ENCODE measurements at places on chromosomes 4 and X.

- no peak for DNase-seq
These were observed 15.5 kb upstream of the HPGDS start for GRCh38 chr4:94358101-94358500.

DNA sequence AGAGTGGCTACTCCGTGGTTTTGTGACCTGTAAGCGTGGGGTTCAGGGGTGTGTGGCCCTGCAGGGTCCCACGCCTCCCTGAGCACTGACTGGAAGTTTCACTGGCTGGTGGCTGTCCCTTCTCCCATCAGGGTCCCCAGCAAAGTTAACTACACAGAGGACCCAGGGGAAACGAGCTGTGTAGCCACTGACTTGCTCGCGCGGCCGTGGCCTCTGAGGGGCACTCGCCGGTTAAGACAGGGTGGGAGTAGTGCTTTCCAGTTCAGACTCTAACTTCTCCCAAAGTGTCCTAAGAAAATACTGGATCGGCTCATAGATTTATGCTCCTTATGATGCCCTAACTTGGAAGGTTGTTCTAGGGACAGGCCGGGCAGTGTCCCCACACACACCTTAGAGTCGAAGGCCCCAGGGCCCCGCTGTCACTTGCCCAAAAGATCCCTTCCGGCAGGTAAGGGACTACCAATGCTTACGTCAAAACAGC lies 28.2 kb downstream of the NELFA start:
- DNase-seq: no peak

DNA sequence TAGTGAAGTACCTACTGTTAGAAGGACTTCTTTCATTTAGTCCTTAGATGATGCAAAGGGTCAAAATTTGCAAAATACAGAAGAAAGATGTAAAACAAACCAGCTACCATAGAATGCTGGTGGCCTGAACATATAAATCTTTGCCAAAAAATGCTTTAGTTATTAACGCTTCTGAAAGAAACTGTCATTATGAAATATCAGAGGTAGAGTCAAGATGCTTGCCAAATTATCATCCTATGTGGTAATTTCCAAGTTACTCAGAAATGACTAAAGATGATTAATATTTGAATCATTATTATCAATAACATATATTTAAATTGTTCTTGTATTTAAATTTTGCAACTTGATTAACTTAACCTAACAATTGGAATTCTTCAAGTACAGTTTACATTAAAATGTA lies 588.4 kb upstream of the FAM241A start:
- DNase-seq: no peak

GRCh38 chr4:10205223-10205622 lies 88.6 kb upstream of the WDR1 start:
- DNase-seq: no peak

GRCh38 chr4:154560419-154560801 lies 2.4 kb upstream of the FGB start:
- no peak for DNase-seq

GRCh38 chr4:87853108-87853507 lies 20.3 kb downstream of the MEPE start:
- DNase-seq: no peak

DNA sequence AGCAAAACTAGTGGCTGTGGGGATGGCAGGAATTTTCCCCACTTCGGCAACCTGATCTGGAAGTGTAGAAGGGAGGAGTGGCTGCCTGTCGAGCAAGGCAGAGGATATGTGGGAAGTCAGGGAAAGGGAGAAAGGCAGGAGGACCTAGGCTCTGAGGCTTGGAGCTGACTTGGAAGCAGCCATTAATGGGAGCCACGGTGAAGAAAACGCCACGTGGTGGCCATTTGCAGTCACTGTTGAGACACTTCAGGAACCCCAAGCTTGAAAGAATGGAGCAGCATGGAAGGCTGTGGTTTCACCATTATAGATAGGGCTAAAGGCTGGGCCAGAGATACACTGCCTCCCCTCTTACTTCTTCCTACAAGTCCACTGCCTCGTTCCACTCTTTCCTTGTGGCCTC lies 41.8 kb upstream of the MAML3 start:
- DNase-seq: no peak

GRCh38 chrX:50002067-50002714 lies 79.8 kb downstream of the CLCN5 start:
- no peak for DNase-seq

DNA sequence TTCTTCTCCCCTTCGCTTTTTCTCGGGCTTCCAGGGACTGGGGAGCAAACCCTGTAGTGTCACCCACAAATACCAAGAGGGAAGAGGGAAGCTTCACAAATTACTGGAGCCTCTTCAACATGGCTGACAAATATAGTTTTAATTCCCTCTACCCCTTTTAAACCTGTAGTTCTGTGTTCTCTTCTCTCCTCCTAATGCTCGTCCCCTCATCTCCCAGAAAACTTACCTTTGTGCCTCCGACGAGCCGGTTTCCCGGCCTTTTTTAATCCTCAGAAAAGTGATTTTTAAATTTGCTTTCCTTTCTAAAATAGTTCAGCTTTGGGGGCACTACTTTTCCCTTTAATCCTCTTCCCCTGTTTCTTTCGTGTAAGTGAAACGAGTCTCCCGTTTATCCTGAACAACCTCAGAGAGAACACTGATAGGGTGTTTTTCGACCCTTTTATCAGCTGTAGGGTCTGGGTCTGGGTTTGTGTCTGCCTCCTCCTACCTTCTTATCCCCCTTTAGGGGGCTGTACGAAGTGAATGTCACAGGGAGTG lies 408 bp downstream of the TET2 start:
- DNase-seq: no peak

- no peak for DNase-seq
These were observed 175.0 kb downstream of the TENM3 start for GRCh38 chr4:182418054-182418734.

DNA sequence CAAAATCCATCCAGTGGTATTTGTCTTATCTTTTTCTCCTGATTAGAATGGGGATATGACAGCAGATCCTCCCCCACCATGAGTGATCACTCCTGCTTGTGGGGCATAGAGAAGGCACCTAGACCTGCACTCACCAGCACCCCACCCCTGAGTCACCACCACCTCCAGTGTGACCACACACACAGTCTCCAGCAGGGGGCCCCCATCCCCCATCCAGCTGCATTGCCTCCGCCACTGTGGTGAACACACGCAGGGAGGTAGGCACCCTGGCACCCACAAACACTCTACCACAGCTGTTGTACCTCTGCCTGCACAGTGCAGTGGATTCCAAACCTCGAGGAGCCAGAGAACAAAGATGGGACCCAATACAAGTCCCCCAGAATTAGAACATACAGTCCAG lies 9.0 kb upstream of the MAGEA8 start:
- DNase-seq: peak; percentile 46

DNA sequence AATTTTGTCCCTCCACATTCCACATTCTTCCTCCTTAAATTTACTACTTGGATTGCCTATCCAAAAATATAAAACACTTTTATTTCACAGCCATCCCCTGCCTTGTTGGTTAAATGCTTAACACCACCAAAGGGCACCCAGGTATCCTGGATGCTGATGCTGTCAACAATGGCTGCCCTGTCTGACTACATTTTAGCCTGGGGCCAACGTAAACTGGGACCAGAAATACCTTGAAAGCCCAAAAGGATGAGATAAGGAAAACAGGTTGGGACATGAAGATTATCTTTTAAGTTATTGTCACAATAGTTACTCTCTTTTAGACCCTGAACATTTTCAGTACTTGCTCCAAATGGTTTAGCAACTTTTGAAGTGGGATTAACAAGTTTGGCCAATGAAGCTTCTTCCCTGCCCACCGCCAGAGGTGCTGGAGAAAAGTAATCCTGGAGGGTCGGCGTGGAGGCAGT lies 775 bp upstream of the YIPF6 start:
- DNase-seq: no peak

DNA sequence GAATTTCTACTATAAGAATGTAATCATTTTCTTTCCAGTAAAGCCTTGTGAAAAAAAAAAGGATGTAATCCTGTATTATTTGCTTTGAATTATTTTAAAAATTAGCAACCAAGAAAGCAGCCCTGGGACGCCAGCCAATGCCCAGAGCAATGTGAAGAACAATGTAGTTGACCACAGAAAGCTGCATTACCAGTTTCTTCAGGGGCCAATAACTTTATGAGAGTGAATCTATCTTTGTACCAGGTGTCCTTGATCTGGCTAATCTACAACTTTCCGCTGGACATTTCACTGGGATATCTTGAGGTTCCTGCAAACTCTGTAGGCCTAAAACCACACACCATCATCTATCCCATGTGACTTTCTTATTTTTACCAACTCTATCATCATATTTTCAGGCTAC lies 7.6 kb upstream of the KLHL2 start:
- DNase-seq: no peak

DNA sequence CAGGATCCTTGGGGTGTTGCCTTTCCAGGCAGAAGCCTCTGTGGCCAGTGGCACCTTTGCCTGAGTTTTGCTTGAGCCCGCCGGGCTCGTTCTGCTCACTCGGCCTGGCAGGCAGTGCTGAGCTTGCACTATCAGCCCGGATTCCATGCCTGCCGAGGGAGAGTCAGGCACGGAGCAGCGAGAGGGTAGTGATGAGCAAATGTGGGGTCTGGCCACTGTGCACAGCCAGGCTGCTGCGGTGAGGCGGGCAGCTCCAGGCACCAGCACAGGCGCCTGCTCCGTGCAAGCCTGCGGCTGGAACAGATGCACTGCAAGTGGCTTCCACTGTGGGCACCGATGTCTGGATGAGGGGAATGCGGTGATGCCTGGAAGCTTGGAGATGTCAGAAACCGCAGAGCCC lies 619.2 kb downstream of the RAPGEF2 start:
- DNase-seq: no peak

DNA sequence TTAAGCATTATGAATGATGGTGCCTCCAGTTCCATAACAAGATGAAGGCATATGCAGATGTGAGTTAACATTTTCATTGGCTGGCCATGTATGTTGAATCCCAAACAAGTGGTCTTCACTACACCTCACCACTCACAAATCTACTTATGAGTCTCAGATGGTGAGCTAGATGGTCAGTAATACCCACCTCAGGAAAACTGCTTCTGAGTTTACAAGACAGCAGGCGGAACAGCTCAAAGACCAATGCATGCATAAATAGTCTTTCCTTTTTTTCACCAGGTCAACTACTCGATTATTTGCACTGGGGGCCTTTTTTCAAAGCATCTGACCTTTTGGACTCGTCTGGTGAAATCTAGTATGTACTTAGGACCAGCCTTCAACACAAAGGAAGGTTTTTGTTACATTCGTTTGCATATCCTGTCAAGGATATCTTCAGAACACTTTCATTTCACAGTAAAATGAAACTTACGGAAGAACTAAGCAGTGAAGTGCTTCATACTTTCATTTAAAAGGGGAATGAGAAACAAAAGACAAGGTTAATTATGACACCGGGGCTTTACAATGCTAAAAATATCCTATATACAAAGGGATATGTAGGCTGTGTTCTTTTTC lies 23.1 kb upstream of the TLR7 start:
- DNase-seq: no peak

DNA sequence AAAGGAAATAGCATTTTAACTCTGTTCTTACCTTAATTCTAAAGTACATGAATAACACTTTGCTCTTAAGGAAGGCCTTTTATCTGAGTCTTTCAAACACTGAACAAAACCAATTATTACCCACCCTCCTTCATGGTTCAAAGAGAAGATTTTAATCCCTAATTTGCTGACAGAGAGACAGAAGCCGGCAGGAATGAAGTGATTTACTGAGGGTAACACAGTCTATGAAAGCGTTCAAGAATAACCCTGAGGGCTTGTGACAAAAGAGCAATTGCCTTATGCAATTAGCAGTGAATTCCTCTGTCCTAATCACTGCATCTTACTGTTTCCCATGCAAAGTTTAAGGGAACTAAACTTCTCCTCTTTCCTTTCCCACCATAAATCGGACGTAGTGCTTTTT lies 144.1 kb downstream of the PACRGL start:
- no peak for DNase-seq

GRCh38 chrX:19968276-19968675 lies 22.6 kb downstream of the BCLAF3 start:
- peak; percentile 29 for DNase-seq
